Calu3 (cell line): ENCODE measurements at places on chromosomes 11 and 22.
A peak's percentile ranks its signal among the peaks of the same experiment; 100 is the strongest.

DNA sequence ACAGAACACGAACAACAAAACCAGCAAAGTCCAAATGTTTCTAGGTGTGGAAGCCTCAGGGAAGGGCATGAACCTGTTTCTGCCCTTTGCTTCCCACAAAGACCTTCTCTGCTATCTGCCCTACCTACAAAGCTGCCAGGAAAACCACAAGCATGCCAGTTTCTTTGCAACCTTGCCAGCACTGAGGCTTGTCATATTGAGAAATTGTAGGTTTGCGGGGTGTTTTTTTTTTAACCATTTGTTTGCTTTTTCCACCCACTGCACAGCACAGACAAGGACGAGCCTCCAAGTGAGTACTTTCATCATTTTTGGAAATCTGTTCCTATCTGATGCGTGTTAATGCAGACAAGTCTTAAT, 12.8 kb downstream of the PARVG start:
- peaks cover 14% of the 10 kb centered on the region for H3K4me1 ChIP-seq
- H3K36me3 ChIP-seq: no peaks in the 10 kb centered on the region
- DNase-seq: no peak
- peaks cover 84% of the 10 kb centered on the region for H3K27me3 ChIP-seq

GRCh38 chr11:72764503-72764902, 12.3 kb upstream of the ARAP1 start:
- no peaks in the 10 kb centered on the region for H3K27me3 ChIP-seq
- H3K4me1 ChIP-seq: peaks cover 17% of the 10 kb centered on the region
- peaks cover 11% of the 10 kb centered on the region for H3K36me3 ChIP-seq
- no peak overlapping the region for H3K4me3 ChIP-seq

GRCh38 chr11:31863170-31863832, 52.2 kb upstream of the PAX6 start:
- H3K27me3 ChIP-seq: peaks cover 82% of the 10 kb centered on the region
- DNase-seq: no peak

DNA sequence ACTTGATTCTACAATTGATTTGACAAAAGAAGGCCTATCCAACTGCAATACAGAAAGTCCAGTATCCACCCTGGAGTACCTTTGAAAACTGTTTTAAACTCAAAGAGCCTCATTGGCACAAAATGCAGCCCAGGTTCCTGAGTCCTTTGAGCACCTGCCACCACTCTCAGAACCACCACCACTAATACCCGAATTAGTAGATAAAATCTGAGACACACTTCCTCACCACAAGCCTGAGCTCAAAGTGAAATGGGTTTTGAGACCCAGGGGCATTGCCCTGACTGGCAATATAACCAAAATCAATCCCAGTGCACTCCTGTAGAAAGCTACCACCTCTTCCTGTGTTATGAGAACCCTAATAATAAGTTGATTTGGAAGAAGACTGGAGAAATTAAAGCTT, 215.7 kb downstream of the CSNK2A3 start:
- H3K36me3 ChIP-seq: peaks cover 5% of the 10 kb centered on the region
- H3K4me1 ChIP-seq: peaks cover 8% of the 10 kb centered on the region
- no peaks in the 10 kb centered on the region for H3K27me3 ChIP-seq
- H3K4me3 ChIP-seq: no peak overlapping the region
- H3K27ac ChIP-seq: no peak overlapping the region

DNA sequence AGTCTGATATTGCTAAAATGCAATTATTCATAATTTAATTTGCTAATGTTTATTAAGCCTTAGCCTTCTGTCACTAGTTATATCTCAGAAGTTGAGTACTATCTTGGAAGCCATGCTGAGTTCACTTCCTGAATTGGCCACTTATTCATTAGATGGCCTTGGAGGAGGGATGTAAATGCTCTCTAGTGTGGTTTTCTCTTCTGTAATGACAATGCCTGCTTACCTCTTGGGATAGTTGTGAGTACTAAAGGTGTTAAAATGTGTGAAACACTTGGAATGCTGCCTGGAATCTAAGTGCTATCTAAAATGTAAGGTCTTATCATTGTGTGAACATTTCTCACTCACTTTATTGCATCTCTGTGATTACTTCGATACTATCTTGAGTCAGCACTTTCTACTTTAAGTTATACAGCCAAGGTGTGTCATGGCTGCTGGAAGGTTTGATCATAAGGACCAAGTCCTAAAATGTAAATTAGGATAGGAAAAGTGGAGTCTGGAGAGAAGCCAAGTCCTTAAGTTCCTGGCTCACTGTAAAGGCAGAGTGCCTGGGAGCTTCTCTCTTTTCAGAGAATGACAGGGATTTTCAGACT, 12.4 kb downstream of the GLYATL2 start:
- H3K36me3 ChIP-seq: peaks cover 5% of the 10 kb centered on the region
- H3K4me3 ChIP-seq: no peak overlapping the region
- H3K27ac ChIP-seq: no peak overlapping the region
- peaks cover 13% of the 10 kb centered on the region for H3K4me1 ChIP-seq

DNA sequence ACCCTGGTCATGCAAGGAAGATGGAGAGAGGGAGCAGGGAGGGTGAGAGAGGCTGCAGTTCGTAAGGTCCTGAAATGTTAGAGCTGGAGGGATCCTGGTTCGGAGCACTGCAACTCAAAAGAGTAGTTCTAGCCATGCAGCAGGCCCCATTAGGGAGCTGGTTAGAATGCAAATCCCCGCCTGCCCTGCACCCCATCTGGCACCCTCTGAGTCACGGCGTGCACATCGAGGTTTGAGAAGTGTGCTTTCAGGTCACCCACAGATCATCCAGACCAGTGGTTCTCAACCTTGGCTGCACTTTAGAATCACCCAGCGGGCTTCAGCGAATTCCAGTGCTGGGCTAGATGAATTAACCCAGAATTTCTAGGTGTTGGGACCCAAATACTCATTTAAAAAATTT, 48.2 kb downstream of the ST3GAL4 start:
- H3K4me1 ChIP-seq: peaks cover 29% of the 10 kb centered on the region
- no peak overlapping the region for H3K27ac ChIP-seq
- DNase-seq: no peak

DNA sequence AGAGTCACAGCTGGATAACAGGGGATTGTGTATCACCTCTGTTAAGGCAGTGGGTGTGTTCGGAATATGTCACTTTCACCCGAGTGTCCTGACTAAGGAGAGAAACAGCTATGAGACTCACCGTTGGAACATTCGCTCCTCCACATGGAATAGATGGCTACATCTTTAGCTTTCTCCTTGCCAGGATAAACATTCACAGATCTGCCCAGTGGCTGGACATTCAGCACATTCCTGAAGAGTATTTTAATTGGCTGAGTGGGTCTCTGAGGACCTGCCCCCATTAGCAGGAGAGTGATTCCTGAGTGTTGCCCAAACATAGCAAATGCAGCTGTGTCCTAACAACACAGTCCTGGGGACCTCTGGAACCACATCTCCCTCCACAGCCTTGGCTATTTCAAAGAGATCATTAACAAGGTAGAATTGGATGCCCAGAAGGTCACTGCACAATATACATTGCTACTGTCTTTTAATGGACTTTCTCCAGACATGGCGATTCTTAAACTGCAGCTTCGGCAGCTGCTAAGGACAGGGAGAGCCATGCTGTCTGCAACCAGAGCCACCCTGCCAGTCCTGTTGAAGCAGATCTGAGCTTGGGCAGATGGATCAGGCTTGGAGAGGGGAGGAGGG, 435.0 kb upstream of the CADM1 start:
- H3K4me3 ChIP-seq: no peak overlapping the region
- H3K27ac ChIP-seq: no peak overlapping the region
- no peak for DNase-seq
- H3K36me3 ChIP-seq: no peaks in the 10 kb centered on the region
- no peaks in the 10 kb centered on the region for H3K4me1 ChIP-seq

- no peaks in the 10 kb centered on the region for H3K27me3 ChIP-seq
- no peak overlapping the region for H3K4me3 ChIP-seq
- DNase-seq: no peak
- H3K27ac ChIP-seq: no peak overlapping the region
Observed at GRCh38 chr11:61142424-61142823, 18.8 kb downstream of the VPS37C start.

DNA sequence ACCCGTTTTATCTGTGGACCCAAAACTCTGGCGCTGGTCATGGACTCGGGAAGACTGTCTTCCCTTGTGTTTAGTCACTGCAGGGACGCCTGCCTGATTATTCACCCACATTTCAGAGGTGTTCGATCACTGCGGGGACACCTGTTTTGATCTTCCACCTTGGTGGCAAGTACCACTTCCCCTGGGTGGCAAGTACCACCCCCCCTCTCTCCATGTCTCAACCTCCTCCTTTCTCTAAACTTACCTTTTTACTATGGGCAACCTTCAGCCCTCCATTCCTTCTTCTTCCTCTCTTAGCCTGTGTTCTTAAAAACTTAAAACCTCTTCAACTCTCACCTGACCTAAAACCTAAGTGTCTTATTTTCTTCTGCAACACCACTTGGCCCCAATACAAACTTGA, 1.9 kb upstream of the NDUFC2 start:
- H3K4me1 ChIP-seq: peaks cover 38% of the 10 kb centered on the region
- H3K4me3 ChIP-seq: no peak overlapping the region
- H3K36me3 ChIP-seq: peaks cover 56% of the 10 kb centered on the region
- H3K27ac ChIP-seq: peak overlapping the region; percentile 87
- no peaks in the 10 kb centered on the region for H3K27me3 ChIP-seq
- DNase-seq: no peak

GRCh38 chr11:132037467-132037862, 667.0 kb downstream of the NTM start:
- no peak for DNase-seq
- H3K4me3 ChIP-seq: no peak overlapping the region
- peaks cover 4% of the 10 kb centered on the region for H3K36me3 ChIP-seq
- H3K27ac ChIP-seq: no peak overlapping the region
- H3K4me1 ChIP-seq: no peaks in the 10 kb centered on the region

DNA sequence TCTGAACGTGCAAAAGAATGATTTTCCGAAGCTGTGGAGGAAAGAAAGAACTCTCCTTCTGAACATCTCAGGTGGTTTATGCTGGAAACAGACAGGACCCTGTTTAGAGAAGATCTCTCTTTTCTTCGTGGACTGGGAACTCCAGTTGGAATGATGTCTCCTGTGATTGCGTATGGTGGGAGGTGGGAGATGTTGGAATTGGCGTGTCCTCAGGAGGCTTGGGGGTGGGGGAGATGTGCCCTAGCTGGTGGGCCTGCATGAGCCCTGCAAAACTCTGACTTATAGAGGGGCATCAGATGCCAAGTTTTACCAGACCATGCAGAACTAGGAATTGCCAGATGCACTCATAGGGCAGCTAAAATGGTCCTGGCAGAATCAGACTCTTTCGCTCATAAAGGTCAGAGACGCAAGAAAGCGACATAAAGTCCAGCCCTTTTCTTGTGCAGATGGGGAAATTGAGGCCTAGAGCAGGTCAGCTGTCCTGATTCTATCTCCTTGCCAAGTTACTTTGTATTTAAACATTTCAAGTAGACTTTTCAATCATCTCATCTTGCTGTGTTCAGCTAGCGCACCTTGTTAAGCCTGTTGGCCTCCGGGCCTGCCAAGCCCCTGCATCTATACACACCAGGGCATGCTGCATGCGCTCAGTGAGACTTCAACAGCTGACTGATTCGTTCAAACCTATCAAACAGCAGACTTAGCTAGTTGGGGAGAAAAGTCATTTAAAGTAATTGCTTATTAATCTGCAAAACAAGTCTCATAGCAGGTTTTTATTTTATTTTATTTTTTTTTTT, 34.2 kb upstream of the EHF start:
- peak overlapping the region; percentile 46 for H3K27ac ChIP-seq
- DNase-seq: no peak
- no peaks in the 10 kb centered on the region for H3K27me3 ChIP-seq
- H3K36me3 ChIP-seq: no peaks in the 10 kb centered on the region

- H3K27me3 ChIP-seq: no peaks in the 10 kb centered on the region
- H3K36me3 ChIP-seq: peaks cover 9% of the 10 kb centered on the region
- peaks cover 27% of the 10 kb centered on the region for H3K4me1 ChIP-seq
- no peak overlapping the region for H3K4me3 ChIP-seq
- peak overlapping the region; percentile 70 for H3K27ac ChIP-seq
- no peak for DNase-seq
Observed at GRCh38 chr11:67564230-67564629, 19.4 kb upstream of the GSTP1 start.

DNA sequence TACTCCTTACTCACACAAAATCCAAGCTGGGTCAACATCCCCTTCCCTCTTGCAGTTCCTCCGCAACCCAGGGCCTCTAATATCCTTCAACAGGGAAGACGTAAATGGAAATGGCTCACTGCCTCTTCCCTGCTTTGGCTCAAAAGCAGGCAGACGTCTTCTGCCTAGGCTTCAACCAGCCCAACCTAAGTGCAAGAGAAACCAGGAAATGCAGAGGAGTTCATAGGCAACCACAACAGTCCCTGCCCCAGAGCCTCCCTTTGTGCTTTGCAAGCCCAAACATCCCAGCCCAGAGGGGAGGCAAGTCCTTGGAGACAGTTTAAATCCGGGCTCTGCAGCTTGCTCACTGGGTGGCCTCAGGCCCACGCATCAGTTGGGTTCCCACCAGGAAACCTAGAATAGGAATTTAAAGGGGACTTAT, 33.3 kb downstream of the CD6 start:
- no peak overlapping the region for H3K27ac ChIP-seq
- H3K4me3 ChIP-seq: no peak overlapping the region
- peaks cover 25% of the 10 kb centered on the region for H3K27me3 ChIP-seq
- H3K36me3 ChIP-seq: peaks cover 5% of the 10 kb centered on the region

GRCh38 chr11:33633251-33634003, 67.2 kb downstream of the C11orf91 start:
- H3K27me3 ChIP-seq: no peaks in the 10 kb centered on the region
- peaks cover 19% of the 10 kb centered on the region for H3K4me1 ChIP-seq
- peak overlapping the region; percentile 28 for H3K4me3 ChIP-seq
- H3K27ac ChIP-seq: peak overlapping the region; percentile 49
- peak; percentile 58 for DNase-seq
- H3K36me3 ChIP-seq: peaks cover 5% of the 10 kb centered on the region

GRCh38 chr22:17946662-17947367, 77.5 kb downstream of the MICAL3 start:
- H3K4me3 ChIP-seq: no peak overlapping the region
- H3K27me3 ChIP-seq: no peaks in the 10 kb centered on the region
- no peak overlapping the region for H3K27ac ChIP-seq
- DNase-seq: no peak
- H3K4me1 ChIP-seq: peaks cover 17% of the 10 kb centered on the region

- peak overlapping the region; percentile 40 for H3K27ac ChIP-seq
- no peak overlapping the region for H3K4me3 ChIP-seq
- peaks cover 17% of the 10 kb centered on the region for H3K36me3 ChIP-seq
- DNase-seq: no peak
Observed at GRCh38 chr22:37176464-37177061, 11.5 kb downstream of the C1QTNF6 start.

- no peaks in the 10 kb centered on the region for H3K36me3 ChIP-seq
- H3K4me3 ChIP-seq: no peak overlapping the region
- no peaks in the 10 kb centered on the region for H3K27me3 ChIP-seq
- no peaks in the 10 kb centered on the region for H3K4me1 ChIP-seq
- no peak overlapping the region for H3K27ac ChIP-seq
- no peak for DNase-seq
Observed at GRCh38 chr11:104534278-104534677, 364.0 kb downstream of the CASP12 start.

- H3K4me1 ChIP-seq: peaks cover 3% of the 10 kb centered on the region
- DNase-seq: no peak
- H3K36me3 ChIP-seq: peaks cover 40% of the 10 kb centered on the region
- no peaks in the 10 kb centered on the region for H3K27me3 ChIP-seq
- H3K27ac ChIP-seq: no peak overlapping the region
Observed at GRCh38 chr22:19039796-19040280, 82.4 kb downstream of the DGCR2 start.

- no peaks in the 10 kb centered on the region for H3K36me3 ChIP-seq
- no peak for DNase-seq
- H3K27me3 ChIP-seq: no peaks in the 10 kb centered on the region
- H3K4me1 ChIP-seq: peaks cover 7% of the 10 kb centered on the region
Observed at GRCh38 chr11:109747839-109748238, 325.8 kb downstream of the C11orf87 start.

GRCh38 chr22:29842740-29843139, 4.7 kb upstream of the ASCC2 start:
- peaks cover 21% of the 10 kb centered on the region for H3K4me1 ChIP-seq
- no peak overlapping the region for H3K27ac ChIP-seq
- DNase-seq: peak; percentile 25
- no peaks in the 10 kb centered on the region for H3K27me3 ChIP-seq
